A172 (cell line): ENCODE measurements at places on chromosomes 7 and 10. TPM values are rescaled to one million over a fixed set of nuclear protein-coding genes. Genes with fewer than 3 reads are reported as not detected.

The POM121L12 gene
- not detected in 2 replicates for total RNA-seq

The ADAP1 gene
- total RNA-seq = 33.3 and 46.8 TPM in 2 replicates

The TAS2R3 gene
- total RNA-seq = not detected in 2 replicates

The TAS2R40 gene
- not detected in 2 replicates for total RNA-seq

The SLC26A5 gene
- not detected in 2 replicates for total RNA-seq

DNA sequence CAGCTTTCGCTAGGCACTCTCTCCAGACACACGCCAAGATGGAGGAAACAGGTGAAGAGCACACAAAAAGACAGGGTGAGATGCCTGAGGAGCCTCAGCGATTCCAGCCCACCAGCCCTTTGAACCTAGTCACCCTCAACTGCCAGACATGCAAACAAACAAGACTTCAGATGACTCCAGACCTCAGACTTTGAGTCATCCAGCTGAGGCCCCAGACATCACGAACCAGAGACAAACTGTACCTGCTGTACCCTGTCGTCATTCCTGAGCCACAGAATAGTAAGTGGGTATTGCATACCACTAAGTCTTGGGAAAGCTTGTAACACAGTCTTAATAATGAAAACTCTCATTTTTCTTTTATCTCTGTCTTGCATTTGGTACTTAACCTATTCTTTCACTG is 126.6 kb upstream of the LSM8 start:
- no peak for DNase-seq

- DNase-seq = no peak
These were observed 26.0 kb upstream of the WIPF3 start for GRCh38 chr7:29780346-29780745.

DNA sequence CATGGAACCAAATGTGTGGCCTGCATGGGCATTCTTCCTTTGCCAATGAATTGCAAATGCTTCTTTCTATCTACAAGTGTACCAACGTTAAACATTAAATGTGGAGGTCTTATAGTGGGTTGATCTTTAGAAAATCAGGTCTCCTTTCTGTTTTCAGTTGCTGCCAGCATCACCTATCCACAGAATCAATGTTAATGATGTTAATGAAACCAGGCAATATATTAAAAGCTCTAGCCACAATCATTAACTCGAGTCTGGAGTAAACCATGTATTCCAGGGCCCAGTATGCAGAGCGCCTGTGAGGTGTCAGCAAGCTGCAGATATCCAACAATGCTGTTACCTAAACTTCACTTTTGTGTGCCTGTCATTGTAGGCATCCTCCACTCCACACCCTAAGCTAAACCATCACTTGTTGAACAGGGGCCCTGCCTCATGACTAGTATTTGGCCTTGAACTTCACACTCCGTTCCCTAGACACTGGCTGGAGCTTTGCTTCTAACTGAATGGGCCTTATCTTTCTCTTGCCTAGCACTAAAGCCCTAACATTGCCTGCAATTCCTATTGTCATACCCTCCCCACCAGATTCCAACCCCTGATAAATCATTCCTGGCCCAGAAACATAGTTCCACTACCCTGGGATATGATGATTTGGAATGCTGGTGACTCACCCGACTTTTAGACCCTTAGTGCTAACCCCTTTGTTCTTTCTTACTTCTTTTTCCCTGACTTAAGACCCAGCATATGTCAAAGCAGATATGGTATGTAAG is 24.3 kb upstream of the ITGB8 start:
- DNase-seq = no peak

DNA sequence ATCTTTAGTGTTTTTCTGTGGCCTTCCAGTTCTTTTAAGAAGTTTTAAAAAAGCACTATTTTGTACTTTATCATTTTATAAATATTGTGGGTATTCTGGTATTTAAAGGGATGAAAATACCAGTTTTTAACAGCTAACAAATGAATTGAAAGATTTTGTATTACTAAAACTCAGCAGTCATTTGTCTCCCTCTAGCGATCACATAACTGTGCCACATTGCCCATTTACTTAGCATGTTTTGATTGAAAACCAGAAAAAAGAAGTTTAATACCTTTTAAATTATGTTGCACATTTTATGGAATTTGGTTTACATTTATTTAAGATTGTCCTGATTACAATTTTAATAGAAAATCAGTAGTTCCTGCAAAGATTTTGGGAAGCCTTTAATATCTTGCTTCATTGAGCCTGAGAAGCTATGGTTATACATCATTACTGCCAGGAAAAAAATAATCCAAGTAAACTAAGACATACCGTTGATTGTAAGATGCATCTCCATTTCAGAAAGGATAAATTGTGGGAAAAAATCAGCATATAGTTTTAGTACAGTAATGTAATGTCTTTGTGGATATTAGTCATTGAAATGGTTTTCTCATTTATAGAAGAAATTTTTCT is 34.9 kb downstream of the TAX1BP1 start:
- DNase-seq = peak; percentile 32

DNA sequence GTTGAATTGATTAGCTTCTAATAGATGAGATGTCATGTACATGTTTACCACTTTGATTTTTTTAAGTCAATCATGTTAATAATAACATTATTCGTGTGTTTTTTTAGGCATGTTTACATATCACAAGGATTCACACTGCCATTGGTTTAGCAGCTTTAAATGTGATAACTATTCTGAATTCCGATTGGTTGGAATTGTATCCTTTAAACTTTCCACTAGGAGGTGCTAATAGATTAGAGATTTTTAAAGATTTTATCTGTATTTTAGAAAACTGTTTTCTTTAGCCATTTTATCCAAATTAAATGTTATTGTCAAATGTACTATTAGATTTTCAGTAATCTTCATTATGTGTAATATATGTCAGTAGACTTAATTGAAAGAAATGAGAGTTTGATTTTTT is 83.2 kb downstream of the HECTD2 start:
- DNase-seq = peak; percentile 64

DNA sequence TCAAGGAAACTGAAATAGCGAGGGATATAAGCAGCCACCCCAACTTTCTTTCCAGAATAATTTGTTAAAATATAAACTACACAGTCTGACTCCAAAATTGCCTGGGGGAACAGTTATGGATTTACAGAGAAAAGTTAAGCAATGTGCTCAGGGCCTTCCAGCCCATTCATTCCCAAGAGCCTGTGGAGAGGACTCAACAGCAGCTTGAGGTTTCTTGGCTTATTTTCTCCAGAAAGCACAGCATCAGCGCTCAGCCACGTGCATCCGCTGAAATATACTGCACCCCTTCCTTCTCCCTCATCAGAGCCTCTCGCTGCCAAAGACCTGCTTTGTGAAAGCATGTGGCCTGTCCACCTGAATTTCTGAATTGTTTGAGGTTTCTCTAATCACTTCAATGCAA is 375.2 kb upstream of the VWC2 start:
- DNase-seq = peak; percentile 34

DNA sequence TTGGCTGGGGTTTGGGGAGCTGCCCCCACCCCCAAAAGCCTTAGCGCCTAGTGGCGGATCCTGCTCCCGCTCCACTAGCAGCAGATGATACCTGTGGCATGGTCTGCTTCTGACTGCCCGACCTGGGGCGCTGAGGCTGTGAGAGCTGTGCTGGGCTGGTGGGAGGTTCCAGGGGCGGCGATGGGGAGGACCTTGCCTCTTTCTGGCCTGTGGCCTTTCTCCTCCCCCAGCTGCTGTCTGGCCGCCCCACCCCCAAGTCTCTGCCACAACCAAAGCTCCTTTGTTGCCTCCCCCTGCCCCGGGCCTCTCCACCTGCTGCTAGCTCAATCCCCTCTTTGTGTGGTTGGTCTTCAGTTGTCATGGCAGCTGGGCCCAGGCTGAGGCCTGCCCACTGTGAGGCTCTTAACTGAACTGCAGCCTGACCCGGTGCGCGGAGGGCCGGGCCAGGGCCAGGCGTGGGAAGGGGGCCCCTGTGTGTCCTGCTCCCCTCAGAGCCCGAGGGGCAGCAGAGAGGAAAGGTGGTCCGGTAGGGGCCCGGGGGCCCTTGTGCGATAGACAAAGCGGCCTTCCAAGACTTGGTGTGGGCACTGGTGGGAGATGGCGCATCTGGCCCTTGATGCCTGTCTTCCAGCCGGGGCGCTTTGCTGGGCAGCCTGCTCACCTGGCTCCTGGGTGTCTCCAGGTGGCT is 4.7 kb downstream of the ZNF775 start:
- no peak for DNase-seq

GRCh38 chr7:19561121-19561805 is 147.6 kb downstream of the POLR1F start:
- no peak for DNase-seq

GRCh38 chr10:104435822-104436221 is 82.2 kb downstream of the CFAP58 start:
- DNase-seq = no peak
